ENCODE measurements at places on chromosomes 4 and X. TPM values are rescaled to one million over a fixed set of nuclear protein-coding genes. Genes with fewer than 3 reads are reported as not detected.

DNA sequence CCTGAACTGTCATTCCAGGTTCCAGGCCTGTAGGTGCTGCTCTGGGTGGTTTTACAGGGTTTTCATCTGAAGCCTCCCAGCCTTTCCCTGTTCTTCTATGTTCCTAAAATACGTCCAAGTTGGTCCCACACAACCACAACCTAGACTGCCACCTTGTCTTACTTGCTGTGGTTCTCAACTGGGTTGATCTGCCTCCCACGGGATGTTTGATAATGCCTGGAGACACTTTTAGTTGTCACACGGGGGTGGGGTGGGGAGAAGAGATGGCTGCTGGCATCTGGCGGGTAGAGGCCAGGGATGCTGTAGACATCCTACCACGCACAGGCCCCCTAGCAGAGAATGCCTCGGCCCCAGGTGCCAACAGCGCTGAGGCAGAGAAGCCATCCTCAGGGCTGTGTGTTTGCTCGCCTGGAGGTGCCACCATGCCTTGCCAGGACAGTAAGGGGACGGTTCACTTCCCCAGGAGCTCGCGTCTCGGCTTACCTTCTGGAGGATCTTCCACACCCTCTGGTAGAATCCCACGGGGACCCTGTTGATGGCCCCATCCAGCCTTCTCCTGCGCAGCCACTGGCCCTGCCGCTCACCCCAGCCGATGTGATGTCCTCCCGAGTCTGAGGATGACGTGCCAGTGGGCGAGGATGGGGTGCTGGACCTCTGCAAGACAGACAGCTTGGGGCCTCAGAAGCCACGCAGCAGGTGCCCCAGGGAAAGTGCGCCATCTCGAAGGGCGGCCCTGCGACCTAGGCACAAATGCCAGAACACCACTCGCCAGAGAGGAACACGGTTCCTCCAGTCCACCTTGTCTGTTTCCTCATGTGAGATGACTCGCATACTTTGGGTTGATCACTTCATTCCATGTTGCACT lies 87.0 kb downstream of the PHKA2 start:
- no peak for DNase-seq

- DNase-seq: no peak
These were observed 67.1 kb downstream of the FAAH2 start for GRCh38 chrX:57353472-57354132.

GRCh38 chr4:87228262-87228860 lies 7.9 kb upstream of the KLHL8 start:
- no peak for DNase-seq

The TXK gene
- not detected for polyA plus RNA-seq

Measured in IMR-90 (cell line).